ENCODE measurements at places on chromosomes 11 and 22. TPM values are rescaled to one million over a fixed set of nuclear protein-coding genes. Genes with fewer than 3 reads are reported as not detected.
A peak's percentile ranks its signal among the peaks of the same experiment; 100 is the strongest.

The PDGFD gene
- total RNA-seq, result 5.1 TPM

DNA sequence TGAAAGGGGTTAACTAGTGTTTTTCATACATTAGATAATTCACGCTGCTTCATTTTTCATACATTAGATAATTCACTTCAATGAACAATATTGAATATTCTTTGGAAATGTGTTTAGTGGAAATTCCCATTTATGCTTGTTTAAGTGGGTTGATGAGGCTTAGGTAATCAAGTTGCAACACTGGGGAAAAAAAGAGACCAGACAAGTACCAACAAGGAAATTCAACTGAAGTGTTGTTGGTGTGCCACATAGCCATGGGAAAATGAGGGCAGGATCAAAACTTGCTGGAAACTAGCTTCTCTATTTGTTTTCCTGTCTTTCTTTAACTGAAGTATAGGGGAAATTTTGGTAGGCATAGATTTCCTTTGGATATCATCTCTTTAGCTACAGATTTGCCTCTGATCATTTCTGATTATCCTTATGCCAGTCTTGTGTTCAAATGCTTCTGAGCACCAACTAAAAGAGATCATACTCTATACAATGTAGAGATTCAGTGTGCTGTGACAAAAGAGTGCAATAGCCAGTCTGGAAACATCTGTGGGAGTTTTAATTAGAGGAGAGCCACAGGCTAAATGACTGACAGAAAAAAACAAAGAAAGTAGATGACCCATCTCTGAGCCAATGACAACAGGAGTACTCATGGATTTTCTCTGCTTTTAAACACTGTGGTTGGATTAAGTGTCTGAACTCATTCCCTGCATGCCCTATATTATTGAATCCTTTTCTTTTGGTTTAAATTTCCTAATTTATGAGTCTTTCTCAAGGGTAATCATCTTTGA is 67.6 kb upstream of the CTSC start:
- DNase-seq, result no peak
- H3K27me3 ChIP-seq, result no peaks in the 10 kb centered on the region
- H3K4me3 ChIP-seq, result no peak overlapping the region
- H3K4me1 ChIP-seq, result peaks cover 18% of the 10 kb centered on the region

DNA sequence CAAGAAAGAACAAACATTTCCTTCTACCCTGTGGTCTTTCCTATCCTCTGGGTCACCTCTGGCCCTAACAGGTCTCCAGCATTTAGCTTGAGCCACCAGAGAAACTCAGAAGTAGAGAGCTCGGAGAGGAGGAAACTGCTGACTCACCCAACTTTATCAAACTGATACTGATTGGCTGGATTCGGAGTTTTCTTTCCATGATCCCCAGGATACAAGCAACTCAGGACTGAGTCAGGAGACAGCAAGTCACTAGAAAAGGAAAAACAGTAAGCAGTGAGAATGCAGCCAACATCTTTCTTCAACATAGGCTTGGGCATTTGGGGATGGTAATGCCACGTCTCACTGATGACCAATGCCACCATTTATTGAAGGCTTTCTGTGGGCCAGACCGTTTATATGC is 32.7 kb downstream of the THOC5 start:
- no peak overlapping the region for H3K27ac ChIP-seq
- no peak for DNase-seq
- no peak overlapping the region for H3K4me3 ChIP-seq
- H3K27me3 ChIP-seq, result no peaks in the 10 kb centered on the region
- peaks cover 40% of the 10 kb centered on the region for H3K36me3 ChIP-seq

DNA sequence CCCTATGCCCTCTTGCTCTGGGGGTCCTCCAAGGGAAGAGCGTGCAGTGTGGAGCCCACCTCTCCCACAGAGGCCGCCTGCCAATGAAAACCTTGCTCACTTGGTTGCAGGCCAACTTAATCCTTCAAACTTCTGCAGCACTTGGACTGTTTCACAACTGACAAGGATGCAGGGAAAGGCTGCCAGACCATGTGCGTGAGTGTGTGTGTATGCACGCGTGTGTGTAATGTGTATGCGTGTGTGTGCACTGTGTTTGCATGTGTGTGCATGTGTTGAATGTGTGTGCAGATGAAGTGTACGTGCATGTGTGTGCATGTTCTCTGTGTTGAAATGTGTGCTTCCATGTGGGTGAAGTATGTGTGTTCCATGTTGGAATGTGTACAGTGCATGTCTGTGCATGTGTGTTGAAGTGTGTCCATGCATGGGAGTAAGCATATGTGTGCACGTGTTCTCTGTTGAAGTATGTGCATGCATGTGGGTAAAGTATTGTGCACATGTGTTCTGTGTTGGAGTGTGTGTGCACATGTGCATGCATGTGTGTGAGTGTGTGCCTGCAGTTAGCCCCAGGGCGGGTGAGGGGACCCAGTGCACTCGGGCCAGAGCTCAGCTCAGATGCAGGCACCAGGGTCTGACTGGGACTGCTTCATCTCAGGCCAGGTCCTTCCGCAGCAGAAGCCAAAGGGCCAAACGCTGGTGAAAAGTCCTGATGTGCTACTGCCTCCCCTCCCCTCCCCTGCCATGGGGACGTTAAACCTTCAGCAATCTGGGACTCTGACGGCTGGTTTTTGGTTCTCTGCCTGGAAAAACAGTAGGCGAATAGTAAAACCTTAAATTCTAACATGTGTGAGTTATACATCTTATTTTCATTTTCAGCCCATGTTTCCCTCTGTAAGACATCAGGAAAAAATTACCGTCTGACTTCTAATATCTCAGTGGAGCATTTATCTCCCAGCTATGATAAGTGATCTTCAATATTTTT is 72.0 kb downstream of the FLI1 start:
- no peak for DNase-seq
- H3K27me3 ChIP-seq, result peaks cover 10% of the 10 kb centered on the region
- H3K4me1 ChIP-seq, result no peaks in the 10 kb centered on the region
- H3K4me3 ChIP-seq, result no peak overlapping the region

- DNase-seq, result no peak
- H3K36me3 ChIP-seq, result peaks cover 11% of the 10 kb centered on the region
- no peak overlapping the region for H3K4me3 ChIP-seq
- no peak overlapping the region for H3K27ac ChIP-seq
- H3K27me3 ChIP-seq, result peaks cover 45% of the 10 kb centered on the region
These were observed 2.4 kb upstream of the PPFIBP2 start for GRCh38 chr11:7511401-7511800.

DNA sequence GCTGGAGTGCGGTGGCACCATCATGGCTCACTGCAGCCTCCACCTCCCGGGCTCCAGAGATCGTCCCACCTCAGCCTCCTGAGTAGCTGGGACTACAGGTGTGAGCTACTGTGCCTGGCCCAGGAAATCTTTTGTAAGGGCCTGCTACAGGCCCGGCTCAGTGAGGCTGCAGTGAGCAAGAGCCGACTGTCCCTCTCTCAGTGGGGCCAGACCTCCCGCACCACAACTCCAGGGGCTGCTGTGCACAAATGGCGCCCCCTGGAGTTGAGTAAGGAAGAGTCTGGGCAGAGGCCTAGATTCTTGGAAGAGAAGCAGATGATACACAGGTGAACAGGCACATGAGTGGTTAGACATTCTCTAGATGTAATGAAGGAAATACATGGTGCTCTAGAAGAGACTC is 7.0 kb downstream of the SERHL2 start:
- peak overlapping the region; percentile 50 for H3K27ac ChIP-seq
- no peak overlapping the region for H3K4me3 ChIP-seq
- no peaks in the 10 kb centered on the region for H3K4me1 ChIP-seq
- DNase-seq, result no peak
- peaks cover 19% of the 10 kb centered on the region for H3K36me3 ChIP-seq
- no peaks in the 10 kb centered on the region for H3K27me3 ChIP-seq
